ENCODE measurements at places on chromosomes 11 and 22.
A peak's percentile ranks its signal among the peaks of the same experiment; 100 is the strongest.

- no peak for DNase-seq
These were observed 60.8 kb upstream of the CTSC start for GRCh38 chr11:88398372-88398771.

- no peak for DNase-seq
These were observed 21.1 kb downstream of the SIK3 start for GRCh38 chr11:117076941-117077691.

DNA sequence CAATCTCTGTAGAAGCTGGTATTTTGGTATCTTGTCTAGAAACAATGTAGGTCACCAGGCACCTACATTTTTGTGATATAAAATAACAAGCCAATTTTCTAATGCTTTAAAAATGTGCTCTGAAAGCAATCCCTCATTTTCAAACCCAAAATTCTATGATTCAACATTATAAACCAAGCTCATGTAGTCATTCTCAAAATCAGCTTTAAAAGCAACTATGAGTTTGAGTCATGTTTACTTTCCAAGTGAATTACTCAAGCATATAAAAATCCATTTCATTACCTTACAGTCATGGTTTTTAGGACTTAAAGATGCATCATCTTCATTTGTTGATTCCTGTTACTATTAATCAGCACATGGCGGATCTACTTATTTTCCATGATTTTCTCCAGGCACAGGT is 216.4 kb downstream of the GRM5 start:
- DNase-seq, result no peak

DNA sequence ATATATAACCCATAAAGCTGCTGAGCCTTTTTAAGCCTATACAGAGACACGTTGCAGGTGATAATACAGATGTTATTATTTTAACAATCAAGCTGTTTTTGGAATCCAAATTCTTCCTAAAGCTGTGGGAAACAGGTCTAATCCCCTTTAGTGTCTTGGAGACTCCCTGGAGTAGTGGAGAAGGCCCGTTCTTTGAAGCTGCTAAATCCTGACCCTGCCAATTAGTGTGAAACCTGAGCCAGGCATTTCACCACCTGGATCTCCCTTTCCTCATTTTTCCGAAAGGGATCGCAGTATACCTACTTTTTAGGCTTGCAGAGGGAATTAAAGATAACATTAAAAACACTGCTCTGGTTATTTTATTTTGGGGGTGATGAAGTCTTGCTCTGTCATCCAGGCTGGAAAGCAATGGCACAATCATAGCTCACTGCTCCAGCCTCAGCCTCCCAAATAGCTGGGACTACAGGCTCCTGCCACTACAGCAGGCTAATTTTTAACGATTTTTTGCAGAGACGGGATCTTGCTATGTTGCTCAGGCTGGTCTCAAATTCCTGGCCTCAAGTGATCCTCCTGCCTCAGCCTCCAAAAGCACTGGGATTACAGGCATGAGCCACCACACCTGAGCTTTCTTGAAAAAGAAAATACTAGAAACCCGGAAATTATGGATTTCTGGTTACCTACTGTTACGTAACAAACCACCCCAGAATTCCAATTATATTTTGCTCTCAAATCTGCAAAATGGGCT is 1.7 kb upstream of the EIF4ENIF1 start:
- no peak for DNase-seq

GRCh38 chr22:49100316-49100715 is 727.4 kb downstream of the BRD1 start:
- DNase-seq, result peak; percentile 59

GRCh38 chr11:83125577-83125976 is 31.4 kb upstream of the PCF11 start:
- no peak for DNase-seq

DNA sequence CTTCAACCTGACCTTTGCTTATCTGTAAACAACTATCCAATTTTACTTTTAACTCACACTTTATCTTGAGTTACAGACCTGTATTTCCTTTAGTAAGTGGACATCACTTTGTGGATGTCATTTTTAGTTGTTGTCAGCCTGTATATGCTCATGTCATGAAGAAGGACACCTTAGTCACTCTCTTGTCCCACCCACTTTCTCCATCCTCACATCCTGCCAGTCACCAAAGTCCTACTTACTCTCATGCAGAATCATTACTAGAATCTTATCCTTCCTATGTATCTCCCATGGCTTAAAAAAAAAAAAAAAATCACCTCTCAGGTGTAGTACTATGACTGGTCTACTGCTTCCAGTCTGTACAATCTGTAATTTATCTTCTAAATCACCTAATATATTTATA is 43.3 kb downstream of the SESN3 start:
- no peak for DNase-seq

DNA sequence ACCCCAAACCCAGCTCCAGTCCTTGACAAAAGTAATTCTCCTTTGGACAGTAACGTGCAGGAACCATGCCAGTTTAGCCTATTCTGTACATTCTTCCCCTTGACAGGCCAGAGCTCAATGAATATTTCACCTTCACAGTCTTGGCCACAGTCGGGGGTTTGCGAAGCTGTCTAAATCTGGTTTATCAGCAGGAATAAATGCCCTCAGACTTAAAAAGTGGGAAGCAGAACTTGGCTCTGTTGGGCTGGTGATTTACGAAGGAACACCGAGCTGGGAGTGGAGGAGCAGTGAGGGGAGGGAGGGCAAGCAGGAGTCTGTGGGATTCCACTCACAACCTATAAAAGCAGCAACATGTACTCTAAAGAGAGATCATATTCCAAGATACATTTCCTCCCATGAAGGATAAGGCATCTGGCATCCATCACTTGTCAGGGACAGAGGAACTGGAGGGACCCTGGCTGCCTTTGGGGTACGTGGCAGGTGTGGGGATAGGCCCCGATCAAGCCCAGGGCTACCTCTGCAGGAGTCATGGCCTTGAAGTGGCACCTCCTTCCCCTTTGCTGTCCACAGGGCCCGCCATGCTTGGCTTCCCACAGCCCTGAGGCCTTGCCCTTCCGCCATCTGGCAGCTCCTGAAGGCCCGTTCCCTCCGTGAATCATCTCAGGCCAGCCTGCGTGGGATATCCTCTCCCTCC is 154.3 kb downstream of the ADAMTS15 start:
- no peak for DNase-seq

GRCh38 chr22:35586771-35587170 is 30.4 kb downstream of the MB start:
- DNase-seq, result no peak

DNA sequence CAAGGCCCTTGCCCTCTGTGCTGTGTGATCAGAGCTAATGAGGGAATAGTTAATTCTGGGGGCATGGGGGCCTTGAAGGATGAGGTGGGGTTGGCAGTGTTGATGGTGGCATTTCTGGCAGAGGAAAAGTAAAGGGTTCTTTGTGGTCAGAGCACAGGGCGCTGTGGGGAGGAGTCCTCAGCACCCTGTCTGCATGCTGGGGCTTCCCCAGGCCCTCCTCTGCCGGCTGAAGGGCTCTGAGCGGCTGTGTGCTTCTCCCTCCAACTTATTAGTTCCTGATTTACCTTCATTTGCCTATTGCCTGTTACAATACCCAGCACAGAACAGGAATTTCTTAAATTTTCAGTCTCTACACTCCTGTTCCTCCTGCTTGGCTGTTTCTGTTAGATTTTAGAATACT is 122.8 kb downstream of the HIPK3 start:
- DNase-seq, result no peak

DNA sequence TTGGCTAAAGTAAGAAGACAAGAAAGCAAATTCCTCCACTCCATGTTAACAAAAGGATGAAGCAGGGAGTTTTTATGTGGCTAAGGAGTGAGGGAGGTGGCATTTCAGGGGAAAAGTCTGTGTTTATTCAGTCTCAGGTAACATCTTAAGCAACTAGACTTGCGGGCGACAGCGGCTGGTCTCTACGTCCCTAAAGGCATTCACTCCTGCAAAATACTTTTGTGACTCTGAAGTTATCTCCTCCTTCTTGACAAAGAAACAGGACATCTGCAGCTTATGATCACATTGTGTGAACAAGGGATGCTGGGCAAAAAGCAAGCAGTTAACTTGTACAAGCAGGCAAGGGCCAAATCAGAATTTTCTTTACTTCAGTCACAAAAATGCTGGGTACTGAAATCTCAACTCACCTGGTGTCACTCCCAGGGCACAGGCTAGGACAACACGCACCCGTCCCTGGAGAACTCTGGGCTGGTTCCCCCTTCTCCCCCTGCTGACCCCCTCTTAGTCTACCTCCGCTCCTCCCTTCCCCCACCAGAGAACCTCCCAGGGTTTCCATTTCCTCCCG is 38.3 kb downstream of the IGLL5 start:
- no peak for DNase-seq

DNA sequence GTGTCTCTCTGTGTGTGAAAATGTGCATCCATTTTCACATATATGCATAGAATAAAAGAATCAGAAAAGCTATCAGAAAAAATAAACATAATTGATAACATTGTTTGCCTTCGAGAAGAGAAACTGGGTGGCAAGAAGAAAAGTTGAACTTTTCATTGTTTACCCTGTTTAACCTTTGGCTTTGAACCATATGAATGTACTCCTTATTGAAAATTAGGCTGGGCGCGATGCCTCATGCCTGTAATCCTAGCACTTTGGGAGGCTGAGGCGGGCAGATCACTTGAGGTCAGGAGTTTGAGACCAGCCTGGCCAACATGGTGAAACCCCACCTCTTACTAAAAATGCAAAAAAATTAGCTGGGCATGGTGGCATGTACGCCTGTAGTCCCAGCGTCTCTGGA is 11.9 kb upstream of the OR9Q1 start:
- no peak for DNase-seq

GRCh38 chr11:66787934-66788758 is 55.1 kb upstream of the RCE1 start:
- no peak for DNase-seq

GRCh38 chr11:64743591-64744543 is at the start of gene RASGRP2:
Gene RASGRP2, minus strand, starts transcription at chr11:64744142. Its CDS starts 1,276 bp downstream, at chr11:64742866.
- DNase-seq, result peak; percentile 24

DNA sequence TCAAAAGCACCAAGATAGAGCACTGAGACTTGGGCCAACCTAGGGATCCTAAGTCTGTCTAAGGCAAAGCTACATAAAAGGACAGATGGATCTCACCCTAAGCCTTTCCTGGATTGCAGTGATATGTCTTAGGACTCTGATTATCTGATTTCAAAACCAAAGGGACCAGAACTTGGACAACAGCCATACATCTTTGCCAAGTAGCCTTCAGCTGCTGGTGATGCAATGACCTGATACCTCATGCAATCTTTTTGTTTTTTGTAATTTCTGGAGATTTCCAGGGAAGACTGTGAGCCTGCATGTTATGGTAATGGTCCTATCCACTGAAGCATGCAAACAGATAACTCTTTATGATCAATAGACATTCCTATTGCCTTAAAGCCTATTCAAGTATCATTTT is 230.4 kb upstream of the MTNR1B start:
- no peak for DNase-seq
